ENCODE measurements at places on chromosomes 1 and 21. TPM values are rescaled to one million over a fixed set of nuclear protein-coding genes. Genes with fewer than 3 reads are reported as not detected.

The TENT5C gene
- 2.7 TPM for total RNA-seq

The CXADR gene
- 103 TPM for total RNA-seq

The RCSD1 gene
- 0.34 TPM for total RNA-seq

- DNase-seq, result no peak
Measured at GRCh38 chr1:59699227-59699847, 115.4 kb upstream of the HOOK1 start.

DNA sequence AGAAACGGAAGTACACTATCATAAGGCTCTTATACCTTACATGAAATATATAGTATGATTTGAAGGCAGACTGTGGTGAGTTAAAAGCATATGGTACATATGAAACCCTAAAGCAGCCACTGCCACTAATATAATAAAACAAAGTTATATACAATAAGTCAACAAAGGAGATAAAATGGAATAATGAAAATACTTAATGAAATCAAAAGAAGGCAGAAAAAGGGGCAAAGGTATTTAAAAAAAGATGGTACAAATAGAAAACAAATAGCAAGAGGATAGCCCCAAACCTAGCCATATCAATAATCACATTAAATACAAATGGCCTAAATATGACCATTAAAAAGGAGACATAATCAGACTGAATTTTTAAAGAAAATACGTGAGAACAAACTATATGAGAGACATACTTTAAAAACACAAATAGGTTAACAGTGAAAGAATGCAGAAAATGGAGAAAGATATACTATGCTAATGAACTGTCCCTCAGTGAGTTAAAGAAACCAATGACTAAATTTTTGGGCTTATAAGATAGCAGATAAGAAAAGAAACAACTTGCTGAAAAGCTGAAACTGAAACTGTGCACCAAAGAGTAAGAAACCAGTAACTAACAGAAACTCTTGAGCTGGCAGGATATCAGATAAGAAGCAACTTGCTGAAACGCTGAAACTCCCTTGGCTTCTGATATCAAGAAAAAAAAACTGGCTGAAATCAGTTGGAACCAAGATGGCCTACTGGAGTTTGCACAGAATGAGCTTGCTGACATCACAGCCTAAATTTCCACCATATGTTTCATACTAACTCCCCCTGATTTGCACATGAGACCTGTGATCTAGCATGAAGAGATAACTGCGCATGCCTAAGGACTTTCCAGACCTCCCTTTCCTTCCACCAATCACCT, 44.3 kb upstream of the IL10 start:
- DNase-seq, result no peak

DNA sequence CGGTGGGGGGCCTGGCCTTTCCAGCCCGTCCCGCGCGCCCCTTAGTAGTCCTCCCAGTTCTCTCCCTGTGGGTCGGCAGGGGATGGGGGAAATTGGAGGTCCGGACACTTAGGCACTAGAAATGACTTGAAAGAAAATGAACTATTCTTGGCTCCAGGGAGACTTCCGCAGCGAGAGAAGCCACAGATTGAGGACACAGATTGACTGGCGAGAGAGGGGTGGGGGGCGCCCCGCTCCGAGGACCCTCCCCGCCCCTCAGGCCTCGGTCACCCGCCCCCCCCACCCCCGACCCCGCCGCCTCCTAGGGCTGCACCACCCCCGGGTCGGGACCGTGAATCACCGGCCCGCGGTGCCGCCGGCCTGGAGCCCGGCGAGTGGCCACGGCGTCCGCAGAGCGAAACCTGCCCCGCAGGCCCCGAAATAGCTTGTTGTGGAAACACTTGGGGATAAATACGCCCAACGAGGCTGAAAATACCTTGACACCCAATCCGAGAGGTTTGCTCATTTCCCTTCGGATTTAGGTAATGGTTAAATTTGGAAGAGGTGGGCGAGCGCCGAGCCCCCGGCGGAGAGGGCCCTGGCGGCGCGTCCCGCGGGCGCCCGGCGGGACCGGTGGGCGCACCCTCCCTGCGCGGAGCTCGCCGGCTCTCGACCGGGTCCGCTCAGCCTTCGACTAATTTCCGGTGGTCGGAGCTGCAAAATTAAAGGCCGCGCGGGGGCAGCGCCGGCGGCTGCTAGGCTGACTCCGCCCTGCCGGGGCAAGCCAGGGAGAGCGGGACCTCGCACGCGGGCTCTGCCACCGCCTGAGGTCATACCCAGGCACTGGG, at the start of gene GFI1:
Gene GFI1, minus strand, starts transcription at position 675 of the 827 bp plus-strand sequence. CDS start 3,438 bp downstream, outside the sequence.
- DNase-seq, result no peak
